ENCODE measurements at places on chromosomes 3 and 15.

- no peak for DNase-seq
Measured at GRCh38 chr3:171658841-171659240, 151.4 kb downstream of the PLD1 start.

DNA sequence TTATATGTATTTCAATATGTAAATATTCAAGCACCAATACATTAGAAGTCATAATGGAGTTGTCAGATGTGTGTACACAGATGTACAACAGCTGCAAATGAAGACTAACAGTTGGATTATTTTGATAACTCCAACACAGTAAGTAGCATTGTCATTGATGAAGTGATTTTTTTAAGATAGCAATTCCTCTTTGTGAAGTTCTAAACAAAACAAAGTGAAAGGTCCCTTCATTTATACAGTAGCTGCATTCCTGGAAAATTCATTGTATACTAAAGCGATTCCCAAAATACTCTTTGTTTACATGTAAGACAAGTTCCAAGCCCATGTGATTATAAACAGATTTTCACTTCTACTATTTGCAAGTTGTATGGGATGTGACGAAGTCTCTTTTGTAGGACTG is 114.7 kb downstream of the B3GALNT1 start:
- DNase-seq, result no peak

GRCh38 chr3:115239717-115240116 is 92.6 kb upstream of the ZBTB20 start:
- DNase-seq, result no peak

DNA sequence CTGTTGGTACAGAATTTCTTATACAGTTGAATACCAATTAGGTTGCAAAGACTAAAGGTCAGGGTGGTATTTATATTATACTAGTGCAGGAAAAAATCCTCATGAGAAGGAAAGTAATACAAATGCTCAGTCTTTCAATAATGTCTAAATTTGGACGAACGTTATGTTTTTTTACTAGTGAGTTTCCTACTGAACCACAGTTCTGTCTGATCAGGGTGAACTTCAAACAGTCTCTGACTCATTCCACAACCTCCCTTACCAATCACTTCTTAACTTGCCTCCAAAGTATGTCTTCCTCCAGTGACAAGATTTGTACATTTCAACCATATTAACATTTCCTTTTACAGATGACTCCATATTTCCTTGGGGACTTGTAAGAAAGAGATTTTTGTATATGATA is 3.4 kb downstream of the TMEM212 start:
- DNase-seq, result no peak

DNA sequence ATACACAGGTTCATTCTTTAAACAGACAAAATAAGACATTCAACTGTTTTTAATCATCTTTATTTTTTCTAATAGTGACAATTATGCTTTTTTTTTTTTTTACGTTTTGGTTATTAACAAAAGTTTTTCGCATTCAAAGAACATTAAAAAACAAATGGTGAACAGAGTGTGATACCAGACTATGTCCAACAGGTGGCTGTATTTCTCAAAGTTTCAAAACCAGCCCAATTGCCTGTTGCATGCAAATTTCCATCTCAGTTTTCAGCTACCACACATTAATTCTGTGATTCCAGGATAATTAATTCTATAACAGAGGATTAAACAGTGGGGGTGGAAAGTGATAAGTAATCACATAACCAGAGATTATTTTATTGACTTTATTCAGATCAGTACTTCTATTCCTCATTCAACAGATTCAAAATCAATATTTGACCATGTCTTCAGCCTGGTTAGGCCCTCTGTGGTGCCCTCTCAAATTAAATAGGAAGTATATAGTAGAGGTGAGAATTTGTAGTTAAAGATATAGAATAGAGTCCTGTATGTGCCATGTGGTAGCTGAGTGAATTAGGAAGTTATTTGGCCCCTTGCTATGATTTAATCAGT is 122.2 kb upstream of the DCBLD2 start:
- peak; percentile 3 for DNase-seq

GRCh38 chr15:63708126-63708772 is 111.1 kb downstream of the FBXL22 start:
- DNase-seq, result peak; percentile 30

DNA sequence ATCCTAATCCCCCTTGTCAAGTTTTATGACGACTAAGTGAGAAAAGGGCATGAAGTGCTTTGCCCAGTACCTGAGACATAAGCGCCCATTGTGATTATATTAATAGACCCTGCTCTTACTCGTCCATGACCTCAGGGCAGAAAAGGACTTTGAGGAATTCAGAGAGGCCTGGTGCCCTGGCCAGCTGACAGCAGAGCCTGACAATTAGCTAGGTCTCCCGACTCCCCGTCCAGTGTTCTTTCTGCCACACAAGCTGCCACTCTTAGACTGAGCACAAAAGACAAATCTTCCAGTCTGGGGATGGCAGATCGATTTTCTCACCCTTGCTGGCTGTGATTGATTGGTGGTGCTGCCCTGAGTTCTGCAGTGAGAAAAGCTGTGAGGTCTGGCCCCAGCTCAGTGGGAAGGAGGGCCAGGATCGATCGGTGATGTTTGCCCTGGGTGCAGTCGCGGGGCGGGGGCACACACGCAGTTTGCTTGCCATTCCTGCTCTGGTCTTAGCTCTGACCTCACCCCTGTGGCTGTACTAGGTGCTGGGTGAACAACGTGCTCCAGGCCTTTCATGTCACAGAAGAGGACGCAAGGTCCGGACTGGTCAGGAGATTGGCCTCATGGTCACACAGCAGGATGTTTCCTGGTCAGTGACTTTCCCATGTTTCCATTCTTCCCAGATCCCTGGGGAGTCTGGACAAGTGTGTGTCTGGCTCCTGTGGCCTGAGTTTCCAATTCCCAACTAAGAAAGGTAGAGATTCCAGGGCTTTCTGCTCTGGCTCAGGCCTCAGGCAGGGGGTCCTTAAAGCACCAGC is 67.4 kb upstream of the TLE3 start:
- no peak for DNase-seq

GRCh38 chr3:123047062-123047319 is 19.4 kb upstream of the SEMA5B start:
- DNase-seq, result no peak

GRCh38 chr3:121836481-121836880 is 1.5 kb downstream of the EAF2 start:
- DNase-seq, result no peak
